ENCODE measurements at places on chromosomes 16 and 17.

GRCh38 chr16:81797443-81797842 is 18.4 kb downstream of the PLCG2 start:
- DNase-seq: no peak

- no peak for DNase-seq
These were observed 144.1 kb upstream of the KCNJ18 start for GRCh38 chr17:21548236-21548635.

DNA sequence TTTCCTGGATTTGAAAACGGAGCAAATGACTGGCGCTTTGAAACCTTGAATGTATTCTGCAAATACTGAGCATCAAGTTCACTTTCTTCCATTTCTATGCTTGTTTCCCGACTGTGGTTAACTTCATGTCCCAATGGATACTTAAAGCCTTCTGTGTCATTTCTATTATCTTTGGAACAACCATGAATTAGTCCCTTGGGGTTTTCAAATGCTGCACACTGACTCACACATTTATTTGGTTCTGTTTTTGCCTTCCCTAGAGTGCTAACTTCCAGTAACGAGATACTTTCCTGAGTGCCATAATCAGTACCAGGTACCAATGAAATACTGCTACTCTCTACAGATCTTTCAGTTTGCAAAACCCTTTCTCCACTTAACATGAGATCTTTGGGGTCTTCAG is 32.3 kb downstream of the BRCA1 start:
- DNase-seq: no peak

DNA sequence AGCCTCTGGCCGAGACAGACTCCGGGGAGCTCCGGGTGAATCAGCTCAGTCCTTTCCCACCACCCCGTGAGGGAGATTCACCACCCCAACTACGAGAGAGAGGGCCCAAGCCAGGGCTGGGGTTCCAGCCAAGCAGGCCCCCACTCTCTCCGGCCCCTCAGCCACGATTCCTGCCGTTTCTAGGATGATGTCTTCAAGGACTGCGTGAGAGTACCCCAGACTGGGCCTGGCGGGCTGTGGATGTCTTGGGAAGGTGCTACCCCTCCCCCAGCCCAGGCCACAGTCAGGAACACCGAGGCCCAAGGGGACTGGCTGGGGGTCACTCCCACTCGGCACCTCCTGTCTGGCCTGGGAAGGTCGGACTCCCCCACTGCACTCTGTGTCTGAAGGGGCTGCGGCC is 21.6 kb upstream of the PABPN1L start:
- DNase-seq: no peak

DNA sequence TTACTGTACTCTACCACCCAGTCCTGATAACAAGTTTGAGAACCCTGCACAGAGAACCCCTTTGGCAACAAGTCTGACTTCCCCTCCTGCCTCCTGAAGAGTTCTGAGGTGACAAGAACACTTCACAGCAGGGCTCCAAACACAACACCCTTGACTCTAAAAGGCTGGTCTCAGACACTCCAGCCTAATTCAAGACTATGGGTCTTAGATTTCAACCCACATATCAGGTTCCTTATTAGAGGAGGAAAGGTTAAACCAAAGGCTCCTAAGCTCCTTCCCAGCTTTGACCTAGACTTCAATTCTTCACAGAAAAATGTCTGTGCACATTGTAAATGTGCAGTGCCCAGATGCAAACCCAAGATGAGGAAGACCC is 23.0 kb downstream of the RANBP10 start:
- no peak for DNase-seq

DNA sequence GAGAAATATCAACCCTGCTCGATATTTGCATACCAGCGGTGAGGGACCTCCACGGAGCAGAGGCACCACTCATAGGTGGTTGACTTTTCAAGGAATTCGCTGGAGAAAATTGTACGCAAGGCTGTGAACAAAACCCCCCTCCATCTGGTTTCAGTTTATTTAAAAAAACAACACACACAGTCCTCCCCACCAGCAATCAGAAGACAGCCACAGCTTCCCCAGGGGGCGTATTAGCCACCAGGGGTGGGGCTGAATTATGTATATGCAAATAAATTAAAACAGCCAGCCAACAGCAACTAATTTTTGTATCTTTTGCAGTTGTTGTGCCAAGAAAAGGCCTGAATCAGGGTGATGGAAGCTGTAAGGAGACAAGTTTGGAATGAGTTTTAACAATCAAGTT is 5.9 kb upstream of the HSD11B2 start:
- DNase-seq: no peak

- DNase-seq: peak; percentile 98
These were observed at the start of gene SLC2A4 for GRCh38 chr17:7281074-7281952. SLC2A4 (plus strand) TSS chr17:7281718; CDS start chr17:7281935, 217 bp downstream.

DNA sequence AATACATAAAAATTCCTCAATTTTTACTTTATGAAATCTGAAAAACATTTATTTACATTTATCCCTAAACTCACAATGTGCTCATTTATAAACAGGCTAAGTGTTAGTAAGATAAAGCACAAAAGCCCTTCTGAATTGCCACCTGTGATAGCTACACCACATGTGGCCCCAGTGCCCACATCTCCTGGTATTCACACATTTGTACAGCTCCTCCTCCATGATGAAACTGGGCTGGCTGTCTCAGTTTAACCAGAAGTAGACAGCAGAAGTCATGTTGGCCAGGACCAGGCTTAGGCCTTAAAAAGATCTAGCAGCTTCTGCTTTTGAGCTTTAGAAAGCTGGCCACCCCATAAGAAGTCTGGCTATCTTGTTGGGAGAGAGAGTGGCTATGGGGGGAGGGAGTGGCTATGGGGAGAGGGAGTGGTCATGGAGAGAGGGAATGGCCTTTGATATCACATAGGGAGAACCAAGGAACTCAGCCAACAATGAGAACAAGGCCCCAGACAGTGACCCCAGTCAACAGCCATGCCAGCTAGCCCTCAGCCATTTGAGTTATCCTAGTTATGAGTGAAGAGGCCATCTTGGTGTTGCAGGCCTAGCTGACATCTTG is 47.4 kb downstream of the CEP95 start:
- DNase-seq: no peak

DNA sequence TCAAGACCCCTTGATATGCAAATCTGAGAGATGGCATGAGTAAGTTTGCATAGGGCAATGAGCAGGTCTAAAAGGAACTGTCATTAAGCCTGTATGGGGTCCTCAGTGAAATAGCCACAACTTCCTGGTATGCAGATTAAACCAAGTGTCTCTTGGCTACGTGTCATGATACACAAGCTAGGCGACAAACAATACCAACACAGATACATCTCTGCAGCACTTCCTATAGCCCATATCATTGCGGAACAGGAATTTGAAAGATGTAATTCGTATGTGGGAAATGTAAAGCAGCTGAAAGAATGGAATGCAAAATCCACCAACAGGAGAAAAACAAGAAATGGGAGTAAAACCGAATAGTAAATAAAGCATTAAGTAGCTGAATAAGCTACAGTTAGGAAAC is 12.9 kb downstream of the PRSS22 start:
- DNase-seq: no peak

- DNase-seq: no peak
These were observed 9.2 kb downstream of the TBKBP1 start for GRCh38 chr17:47703191-47703591.

- no peak for DNase-seq
These were observed 13.6 kb upstream of the BCAS3 start for GRCh38 chr17:60664022-60664421.

DNA sequence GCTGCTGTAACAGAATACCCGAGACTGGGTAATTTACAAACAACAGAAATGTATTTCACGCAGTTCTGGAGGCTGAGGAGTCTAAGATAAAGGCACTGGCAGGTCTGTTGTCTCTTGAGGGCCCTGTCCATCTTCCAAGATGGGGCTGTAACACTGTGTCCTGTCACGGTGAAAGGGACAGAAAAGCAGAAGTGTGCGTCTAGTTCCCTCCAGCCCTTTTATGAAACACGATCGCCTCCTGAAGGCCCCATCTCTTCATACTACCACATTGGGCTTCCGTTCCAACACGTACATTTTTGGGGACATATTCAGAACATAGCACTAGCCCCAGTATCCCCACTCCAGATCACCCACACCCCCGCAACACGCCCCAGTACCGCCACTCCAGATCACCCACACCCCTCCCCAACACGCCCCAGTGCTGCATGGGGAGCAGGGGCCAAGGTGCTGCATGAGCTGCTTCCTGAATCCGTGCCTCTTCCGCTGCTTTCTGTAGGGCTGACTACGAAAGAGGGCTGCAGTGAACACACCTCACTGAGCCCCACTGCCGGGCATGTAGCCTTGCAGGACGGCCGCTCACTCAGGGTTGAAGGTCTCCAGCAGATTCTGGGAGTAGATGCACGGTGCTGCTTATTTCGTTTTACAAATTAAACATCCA is 91.9 kb downstream of the RPTOR start:
- no peak for DNase-seq

- no peak for DNase-seq
These were observed 328.5 kb downstream of the SLC39A11 start for GRCh38 chr17:72763981-72764380.

DNA sequence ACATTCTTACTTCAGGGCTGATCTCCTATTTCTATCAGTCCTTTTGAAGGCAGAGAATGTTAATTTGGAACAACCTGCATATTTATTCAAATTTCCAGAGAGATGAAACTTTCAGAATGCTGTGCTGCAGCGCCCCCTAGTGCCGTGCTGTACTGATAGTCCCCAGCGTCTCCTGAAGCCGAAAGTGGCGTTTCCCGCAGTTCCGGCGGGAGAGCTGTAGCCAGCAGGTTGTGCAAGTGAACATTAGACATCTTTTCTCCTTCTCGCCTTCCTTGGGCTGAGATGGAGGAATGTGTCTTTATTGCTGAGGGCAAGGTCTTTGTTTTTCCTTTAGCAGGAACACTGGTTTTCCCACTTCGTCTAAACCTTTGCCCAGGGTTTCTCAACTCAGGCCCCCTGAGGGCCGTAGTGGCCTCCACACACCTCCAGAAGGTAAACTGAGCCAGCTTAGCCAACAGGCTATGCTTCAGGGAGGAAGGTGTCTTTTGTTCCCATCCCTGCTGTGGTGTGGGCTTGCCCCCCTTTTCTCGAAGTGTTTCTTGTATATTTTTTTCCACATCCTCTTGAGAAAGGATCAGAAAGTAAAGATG is 26.4 kb downstream of the USP10 start:
- peak; percentile 83 for DNase-seq

- no peak for DNase-seq
These were observed 18.1 kb downstream of the KCNJ16 start for GRCh38 chr17:70093163-70093562.

GRCh38 chr16:59385491-59385890 is 651.4 kb upstream of the GOT2 start:
- no peak for DNase-seq

- DNase-seq: no peak
These were observed 64.2 kb downstream of the SLC39A11 start for GRCh38 chr17:73028299-73028755.
